ENCODE measurements at places on chromosomes 6 and 20.

DNA sequence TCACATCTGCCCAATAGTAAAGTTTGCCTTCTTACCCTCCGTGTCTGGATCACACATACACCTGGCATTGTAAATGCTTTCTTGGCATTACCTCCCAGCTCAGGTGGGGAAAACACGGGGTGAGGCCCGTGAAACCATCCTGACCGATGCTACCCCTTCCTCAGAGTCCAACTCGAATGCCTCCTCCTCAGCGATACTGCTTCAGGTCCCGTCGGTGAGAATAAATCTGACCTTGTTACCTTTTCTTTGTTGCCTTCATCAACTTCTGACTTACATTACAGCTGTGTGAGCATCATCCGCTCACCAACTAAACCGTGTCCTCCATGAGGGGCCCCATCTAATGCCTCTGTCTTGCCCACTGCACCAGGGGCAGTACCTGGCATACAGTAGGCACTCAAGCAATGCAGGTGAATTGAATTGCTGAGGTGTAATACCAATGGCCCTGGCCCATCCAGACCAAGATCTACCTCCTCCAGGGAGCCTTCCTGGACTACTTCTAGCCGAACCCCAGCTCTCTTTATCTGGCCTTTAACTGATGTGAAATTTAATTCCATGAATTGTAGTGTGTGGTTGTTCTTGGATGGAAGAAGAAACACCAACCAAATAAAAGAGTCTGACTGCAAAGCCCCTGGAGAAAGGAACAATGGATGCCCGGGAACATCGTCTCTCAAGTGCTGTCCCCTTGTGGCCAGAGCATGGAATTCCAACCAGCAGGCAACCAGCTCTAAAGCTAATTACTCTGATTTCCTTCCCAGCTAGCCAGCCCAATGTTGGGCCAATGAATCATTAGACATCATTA is 141.5 kb downstream of the ANKRD60 start:
- peak; percentile 61 for DNase-seq

DNA sequence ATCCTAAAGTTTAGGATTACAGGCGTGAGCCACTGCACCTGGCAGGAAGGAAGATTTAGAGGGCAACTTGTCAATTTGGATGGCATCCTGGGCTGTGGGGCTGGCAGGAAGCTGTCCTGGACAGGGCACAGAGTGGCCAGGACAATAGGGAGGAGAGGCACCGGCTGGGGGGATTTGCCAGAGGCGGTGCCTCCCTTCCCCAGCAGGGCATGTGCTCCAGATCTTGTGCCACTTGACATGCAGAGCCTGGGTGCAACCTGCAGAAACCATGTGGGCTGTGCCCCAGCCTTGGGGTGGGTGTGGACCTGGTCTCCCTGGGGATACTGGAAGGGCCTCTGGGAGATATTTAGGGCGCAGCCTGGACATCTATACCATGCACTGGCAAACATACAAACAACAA is 58.6 kb upstream of the EEF1A1 start:
- DNase-seq, result no peak

GRCh38 chr20:45229264-45230056 is 8.3 kb downstream of the SEMG2 start:
- no peak for DNase-seq

DNA sequence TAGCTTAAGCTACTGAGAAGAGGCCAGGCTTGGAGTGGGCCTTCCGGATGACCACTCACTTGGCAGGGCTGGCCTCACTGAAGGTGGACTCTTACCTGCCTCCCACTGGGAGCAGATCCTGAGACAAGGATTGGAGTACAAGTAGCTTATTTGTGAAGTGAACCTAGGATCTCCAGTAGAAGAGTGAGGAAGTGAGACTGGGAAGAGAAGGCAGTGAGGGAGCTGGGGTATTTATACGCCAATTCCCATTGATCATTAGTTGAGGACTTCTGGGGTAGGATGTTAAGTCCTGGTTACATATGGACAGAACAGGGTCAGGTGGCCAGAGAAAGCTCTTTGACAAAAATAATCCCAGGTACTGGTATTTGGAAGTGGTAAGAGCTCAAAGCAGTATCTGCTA is 32.3 kb upstream of the RNF24 start:
- DNase-seq, result no peak

- no peak for DNase-seq
Observed at GRCh38 chr6:143000811-143001210, 55.8 kb upstream of the HIVEP2 start.

DNA sequence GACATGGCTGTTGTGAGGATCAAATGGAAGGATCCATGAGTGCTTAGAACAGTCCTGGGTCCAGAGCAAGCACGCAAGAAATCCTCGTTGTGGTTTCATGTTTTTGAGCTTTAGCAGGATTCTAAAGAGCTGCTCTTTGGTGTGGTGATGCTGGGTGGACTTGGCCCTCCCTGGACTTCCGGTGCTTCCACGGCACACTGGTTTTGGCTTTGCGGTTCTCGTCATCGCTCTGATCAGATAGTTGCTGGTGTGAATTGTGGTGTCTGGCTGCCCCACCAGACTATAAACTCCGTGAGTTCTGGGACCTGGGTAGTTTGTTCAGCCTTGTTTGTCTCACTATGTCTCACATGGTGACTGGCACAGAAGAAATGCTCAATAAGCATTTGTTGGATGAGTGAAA is 3.3 kb downstream of the HNF4A start:
- DNase-seq, result no peak

DNA sequence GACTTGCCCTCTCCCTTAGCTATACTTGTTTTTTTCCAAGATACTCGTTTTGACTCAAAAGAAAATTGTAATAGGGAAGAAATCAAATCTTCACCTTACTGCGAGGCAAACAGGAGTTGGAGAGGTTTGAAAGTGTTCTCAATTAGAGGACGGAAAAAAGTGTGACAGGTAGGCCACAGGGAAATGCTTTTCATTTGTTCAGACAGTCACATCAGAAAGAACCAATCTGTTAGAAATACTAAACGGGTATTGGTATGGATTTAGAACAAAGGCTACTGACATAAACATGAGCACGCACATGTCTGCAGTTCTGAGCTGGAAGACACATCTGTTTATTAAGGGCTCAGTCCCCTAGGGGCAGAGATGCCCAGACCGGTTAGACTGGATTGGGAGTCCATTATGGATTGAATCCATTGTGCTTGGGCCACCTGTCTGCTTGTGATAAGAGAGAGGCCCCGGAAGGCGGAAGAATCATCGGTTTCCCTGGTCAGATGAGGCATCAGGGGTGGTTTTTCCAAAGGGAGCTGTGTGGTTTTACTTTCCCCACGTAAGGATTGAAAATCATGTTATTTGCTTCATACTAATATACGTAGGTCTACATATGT is 220.9 kb upstream of the MYLIP start:
- DNase-seq, result no peak

DNA sequence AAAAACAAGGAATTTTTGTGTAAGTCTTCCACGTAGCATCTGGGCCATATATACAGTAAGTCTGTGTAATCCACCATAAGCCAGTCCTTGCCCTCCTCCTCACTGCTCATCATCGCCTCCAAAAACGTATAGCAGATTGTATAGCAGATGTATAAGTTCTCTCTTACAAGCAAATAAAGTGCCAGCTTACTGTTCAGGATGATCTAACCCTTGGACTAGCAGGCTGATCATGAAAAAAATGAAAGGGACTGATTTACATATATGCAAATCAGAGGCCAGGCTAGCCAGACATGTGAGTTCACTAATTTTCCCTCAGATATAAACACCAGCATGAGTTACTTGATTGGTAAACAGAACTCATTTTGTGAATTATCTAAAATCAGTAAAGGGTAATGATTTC is 171.5 kb downstream of the LY86 start:
- DNase-seq, result no peak

DNA sequence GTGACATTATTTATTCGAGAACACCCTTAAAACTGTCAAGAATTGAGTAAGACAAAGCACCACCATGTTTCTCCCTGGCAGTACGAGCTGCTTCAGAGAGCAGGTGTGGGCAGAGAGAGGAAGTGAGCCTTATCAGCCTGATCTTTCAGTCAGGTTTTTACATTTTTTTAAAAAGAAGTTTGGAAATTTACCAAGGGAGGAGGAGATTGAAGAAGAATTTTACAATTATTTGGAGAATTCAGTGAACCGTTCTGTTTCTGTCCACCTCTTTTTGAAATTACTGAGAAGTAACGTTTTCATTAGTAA is 75.5 kb downstream of the ZDHHC14 start:
- DNase-seq, result no peak

DNA sequence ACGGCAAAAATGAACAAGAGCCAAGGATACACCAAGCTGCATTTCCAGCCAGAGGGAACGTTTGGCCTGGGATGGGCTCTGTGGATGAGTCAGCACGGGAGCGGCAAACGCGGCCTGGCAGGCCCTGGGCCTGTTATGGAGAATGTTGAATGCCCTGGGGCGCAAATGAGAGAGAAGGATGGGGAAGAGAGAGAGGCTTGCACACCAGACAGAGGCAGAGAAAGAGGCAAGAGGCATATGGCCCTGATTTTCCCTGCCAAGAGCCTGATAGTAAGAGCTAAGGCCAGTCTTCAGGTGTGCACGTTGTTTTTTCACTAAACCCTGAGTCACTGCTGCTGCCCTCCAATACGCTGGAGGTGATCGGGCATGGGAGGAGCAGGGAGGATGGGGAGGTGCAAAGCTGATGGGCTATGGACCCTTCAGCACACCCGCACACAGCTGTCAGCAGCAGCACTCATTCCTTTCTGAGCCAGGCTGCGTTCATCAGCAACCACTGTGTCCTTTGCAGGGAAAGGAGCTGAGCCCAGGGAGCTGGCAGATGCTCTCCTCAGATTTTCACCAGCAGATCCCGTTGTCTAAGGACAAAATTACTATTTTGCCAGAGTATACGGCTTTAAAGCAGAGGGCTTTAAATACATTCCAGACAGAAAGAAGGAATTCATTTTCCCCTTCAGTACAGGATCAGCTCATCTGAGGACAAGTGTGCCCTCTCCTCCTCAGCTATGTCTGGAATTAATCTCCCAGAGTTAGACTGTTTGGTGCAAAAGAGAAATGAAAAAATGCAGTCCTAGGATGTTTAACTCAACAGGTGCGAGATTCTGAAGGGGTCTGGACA is 61.7 kb upstream of the SLC22A23 start:
- DNase-seq, result peak; percentile 76

DNA sequence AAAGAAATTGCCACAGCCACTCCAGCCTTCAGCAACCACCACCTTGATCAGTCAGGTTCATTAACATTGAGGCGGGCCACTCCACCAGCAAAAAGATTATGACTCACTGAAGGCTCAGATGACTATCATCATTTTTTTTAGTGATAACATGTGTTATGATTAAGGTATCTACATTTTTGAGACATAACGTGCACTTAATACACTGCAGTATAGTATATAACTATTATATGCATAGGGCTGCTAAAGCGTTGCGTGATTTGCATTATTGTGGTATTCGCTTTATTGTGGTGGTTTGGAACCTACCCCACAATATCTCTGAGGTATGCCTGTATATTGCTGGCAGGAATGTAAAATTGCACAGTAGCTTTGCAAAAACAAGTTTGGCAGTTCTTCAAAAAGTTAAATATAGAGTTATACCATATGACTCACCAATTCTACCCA is 6.8 kb upstream of the RIPK1 start:
- peak; percentile 94 for DNase-seq

DNA sequence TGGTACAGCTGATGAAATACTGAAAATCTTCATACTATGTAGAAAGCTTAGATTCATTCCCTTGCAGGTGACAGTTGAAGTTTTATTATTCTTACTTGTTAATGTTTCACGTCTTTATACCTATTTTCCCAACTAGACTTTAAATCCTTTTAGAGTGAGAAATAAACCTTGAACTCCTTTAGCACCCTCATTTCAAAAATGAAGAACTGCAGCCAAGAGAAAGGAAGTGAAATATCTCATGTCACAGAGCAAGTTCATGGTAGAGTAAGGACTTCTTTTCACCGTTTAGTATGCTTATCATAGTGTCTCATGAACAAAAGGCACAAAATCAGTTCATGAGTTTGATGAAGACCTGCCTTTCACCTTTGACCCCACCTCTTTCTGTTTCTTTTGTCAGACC is 38.5 kb downstream of the ORC3 start:
- no peak for DNase-seq

GRCh38 chr6:73675466-73676098 is 20.4 kb upstream of the CD109 start:
- peak; percentile 66 for DNase-seq

- DNase-seq, result no peak
Observed at GRCh38 chr20:36827541-36828279, 48.2 kb upstream of the TLDC2 start.

DNA sequence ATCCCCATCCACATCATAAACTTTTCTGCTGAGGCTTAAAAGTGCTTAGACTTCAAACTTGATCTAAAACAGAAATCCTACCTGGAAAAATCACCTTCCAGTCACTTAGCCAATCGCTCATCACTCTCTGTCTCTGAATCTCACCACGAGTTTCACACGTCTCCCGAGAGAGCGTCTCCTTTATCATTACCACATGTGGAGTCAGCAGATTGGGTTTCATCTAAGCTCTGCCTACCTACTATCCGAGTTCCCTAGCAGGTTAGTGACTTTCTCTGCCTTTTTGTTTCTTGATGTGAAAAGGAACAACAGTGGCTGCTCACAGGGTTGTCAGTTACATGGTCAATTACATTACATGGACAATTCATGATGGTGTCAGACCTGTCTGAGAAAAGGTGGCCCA is 286.2 kb downstream of the ESR1 start:
- DNase-seq, result peak; percentile 25

DNA sequence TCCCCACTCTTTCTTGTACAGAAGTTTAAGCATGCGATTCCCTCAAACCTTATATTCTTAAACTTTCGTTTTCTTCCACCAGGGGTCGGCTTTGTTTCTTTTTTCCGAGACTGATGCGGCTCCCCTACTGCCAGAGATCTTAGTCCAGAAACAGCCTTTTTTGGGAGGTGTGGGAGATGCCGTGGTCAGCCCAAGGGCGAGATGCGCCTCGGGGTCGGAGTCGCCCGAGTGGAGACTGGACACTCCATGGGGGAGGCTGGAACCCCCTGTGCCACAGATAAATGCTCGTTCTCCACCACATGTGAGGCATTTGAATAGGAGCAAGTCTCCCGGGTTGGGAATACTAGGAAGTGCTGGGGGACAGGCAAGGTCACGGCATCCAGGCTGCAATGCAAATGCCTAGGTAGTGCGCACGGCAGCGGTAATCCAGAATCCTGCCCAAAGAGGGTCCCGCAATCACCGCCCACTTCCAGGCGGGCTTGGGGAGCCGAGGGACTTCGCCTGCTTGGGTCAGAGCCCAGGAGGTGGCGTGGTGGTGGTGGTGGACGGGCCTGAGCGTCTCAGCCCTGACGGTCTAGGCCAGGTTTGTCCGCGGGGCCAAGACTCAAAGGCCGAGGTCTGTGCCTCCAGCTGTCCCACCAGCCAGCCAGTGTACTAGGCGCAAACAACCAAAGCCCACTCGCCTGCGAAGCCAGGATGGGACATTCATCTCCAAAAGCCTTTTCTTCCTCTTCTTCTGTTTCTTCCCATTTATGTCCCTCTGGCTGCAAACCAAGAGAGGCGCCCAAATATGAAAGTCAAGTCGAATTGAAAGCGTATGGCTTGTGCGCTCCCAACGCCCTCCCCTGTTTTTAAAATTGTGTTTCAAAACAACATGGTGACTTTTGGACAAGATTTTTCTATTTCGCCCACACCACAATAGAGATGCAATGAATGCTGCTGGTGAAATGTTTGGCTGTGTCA is 39.3 kb upstream of the OSTM1 start:
- DNase-seq, result peak; percentile 48

GRCh38 chr6:1348675-1349074 is 36.8 kb downstream of the FOXQ1 start:
- peak; percentile 13 for DNase-seq

GRCh38 chr6:40626886-40627285 is 39.7 kb upstream of the LRFN2 start:
- DNase-seq, result peak; percentile 14

Measured in fibroblast of skin of abdomen (primary cell).